Stimulated activated naive CD8-positive, alpha-beta T cell treated with anti-CD3 and anti-CD28 coated beads, Interleukin-15, amount 100 ng/mL, for 72 hours (primary cell): ENCODE measurements at places on chromosomes 7 and 10.
A peak's percentile ranks its signal among the peaks of the same experiment; 100 is the strongest.

GRCh38 chr10:75600833-75601232 lies 169.4 kb downstream of the LRMDA start:
- DNase-seq: no peak

DNA sequence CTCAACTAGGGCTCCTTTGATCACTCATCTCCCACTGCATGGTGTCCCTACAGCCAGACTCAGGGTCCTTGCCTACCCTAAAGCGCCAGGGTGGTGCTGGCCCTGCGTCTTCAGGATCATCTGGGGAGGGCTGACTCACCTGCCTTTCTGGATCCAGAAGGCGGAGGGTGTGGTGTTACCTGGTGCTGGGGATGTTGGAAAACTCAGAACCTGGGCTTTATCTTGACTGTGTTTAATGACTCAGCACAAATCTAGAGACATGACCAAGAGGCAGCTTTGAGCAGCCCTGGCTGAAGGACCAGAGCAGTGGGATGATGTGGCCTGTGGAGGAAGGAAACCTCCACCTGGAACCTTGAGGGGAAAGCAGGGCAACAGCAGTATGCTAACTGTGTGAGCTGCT lies 96.5 kb downstream of the GRK5 start:
- DNase-seq: no peak

DNA sequence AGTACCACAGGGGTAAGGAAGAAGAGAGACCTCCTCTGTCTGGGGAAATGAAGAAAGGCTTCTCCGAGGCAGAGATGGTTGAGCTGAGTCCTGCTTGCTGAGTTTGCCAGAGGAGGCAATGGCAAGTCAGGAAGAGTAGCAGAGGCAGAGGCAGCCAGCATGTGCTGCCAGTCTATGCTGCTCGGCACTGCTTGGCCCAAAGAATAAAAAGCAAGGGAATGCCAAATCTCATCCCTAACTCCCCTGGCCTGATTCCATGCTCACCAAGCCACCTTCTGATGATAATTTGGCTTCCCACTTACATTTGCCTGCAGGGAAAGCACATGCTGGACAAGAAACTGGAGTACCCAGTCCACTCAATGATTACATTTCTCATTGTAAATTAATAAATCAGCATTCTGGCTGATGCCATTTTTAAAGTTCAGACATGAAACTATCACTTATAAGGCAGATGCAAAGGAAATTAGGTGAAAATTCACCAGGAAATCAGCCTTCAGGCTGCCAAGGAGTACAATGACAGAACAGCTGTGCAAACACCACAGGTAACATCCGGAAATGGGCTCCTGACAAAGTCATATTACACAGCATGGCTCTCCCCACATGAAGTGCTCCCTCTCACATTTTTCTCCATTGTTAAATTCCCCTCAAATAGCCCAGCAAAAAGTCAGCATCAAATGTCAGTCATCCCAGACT lies 245.9 kb downstream of the MTERF1 start:
- no peak for DNase-seq

GRCh38 chr7:90404777-90405176 lies 1.5 kb downstream of the CLDN12 start:
- no peak for DNase-seq

DNA sequence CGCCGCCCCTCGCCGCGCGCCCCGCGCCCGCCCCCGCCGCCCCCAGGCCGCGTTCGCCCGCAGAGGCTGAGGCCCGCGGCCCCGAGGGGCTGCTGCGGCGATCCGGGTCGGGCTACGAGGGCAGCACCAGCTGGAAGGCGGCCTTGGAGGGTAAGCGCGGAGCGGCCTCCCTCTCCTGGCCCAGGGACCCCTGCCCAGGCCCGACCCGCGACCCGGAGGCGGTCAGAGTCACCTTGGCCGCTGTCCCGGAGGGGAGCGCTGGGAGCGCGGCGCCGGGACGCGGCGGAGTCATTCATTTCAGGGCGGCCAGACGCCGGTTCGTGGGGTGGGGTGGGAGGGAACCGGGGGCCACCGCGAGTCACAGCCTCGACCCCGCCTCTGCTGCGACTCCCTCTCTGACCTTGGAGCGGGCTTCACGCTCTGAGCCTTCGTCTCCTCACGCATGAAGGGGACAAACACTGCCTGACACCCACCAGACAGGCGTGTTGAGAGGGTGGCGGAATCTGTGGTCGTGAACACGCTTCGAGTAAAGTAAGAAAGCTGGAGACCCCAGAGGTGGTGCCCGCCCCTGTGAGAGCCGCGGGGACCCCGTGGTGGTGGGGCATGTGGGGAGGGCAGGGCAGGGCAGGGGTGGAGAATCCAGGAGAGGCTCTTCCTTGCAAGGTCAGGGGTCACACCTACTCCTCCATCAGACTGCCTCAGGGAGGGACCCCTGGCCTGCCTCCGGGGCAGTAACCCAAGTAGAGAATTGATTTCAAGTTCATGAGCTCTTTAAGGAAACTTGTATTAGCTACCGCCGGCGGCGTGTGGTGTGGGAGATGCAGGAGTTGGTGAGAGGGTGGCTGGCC lies 707 bp downstream of the CLEC2L start:
- no peak for DNase-seq

DNA sequence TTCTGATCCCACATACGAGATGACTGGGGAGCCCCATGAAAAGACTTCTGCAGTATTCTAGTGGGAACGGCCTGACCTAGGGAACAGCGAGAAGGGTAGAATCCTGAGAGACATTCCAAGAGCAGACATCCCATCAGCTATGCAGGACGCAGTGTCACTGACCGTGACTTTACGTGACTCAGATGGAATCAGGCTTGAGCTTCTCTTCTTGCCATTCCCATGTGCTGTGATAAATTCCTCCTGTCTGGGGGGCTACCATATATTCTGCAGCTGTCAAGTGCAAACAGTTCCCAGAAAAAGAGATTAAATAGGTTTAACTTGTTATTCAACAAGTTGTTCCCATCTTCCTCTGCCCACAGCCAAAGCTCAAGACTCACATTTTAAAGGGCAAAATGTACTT lies 73.1 kb upstream of the PDE1C start:
- no peak for DNase-seq

DNA sequence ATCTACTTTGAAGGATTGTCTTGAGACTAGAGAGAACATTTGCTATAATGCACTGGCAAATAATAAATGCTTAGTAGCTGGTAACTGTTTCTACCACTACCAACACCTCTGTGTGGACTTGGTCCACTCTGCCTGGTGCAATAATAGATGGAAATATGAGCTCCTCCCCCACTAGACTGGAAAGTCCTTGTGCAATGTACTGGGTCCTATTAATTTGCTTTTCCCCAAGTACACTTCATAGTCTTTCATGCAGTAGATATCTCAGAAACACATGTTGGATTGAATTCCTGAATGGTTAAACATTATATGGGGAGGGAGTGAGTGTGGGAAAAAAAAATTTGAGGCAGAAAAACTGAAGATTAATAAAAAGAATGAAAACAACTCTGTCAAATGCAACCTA lies 119.3 kb downstream of the C10orf90 start:
- DNase-seq: no peak

DNA sequence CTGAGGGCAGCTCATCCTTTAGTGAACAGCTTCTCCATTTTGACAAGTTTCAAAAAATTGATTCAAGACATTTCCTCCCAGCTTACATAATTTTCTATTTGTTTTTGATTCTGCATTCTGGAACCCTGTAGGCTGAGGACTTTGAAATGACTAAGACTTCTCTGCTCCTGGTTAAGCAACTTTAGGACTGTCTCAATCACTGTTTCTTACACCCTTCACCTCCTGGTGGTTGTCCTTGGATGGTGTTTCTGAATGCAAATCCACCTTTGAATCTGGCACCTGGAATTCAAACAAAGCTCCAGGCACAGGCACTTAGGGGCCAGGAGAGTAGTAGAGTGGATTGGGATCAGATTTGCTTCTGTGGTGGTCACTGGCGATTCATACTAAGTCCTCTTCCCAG lies 595.5 kb downstream of the LRMDA start:
- DNase-seq: no peak

DNA sequence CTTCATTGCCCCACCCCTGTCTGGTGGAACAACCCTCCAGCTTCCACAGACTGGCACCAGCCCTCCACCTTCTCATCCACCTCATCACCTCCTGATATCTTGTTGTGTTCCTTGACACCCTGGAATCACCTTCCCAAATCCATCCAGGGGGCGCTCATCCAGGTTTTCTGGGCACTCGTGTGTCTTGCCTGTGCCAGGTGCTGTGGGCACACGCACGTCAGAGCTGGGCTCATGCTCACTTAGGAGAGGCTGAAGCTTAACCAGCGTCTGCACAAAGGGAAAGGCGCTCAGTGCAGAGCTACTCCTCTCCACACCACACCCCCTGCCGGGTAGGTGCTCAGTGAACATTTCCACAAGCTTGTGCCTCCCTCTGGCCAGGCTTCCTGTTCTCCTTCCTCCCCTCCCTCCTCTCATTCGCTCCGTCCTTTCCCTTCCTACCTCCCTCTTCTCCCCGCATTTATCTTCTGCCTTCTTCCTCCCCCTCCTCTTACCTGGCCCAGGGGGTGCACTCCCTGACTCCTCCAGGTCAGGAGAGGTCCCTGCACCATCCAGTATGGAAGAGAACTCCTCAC lies 4.8 kb downstream of the ADCYAP1R1 start:
- DNase-seq: no peak

DNA sequence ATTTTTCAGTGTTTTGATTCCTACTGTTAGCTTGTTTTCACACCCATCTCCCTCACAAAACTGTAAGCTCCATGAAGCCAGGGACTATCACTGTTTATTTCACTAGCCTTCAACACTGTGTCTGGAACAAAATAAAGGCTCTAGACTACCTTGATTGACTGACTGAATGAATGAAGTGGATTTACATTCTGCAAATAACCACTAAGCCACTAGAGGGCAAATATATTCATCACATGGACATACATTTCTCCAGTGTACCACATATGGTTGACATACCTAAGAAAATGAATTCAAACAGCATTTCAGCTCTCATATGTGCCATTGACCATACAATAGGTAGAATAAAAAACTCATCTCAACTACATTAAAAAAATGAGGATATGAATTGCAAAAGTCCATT lies 185.9 kb downstream of the RAB11FIP2 start:
- DNase-seq: no peak

DNA sequence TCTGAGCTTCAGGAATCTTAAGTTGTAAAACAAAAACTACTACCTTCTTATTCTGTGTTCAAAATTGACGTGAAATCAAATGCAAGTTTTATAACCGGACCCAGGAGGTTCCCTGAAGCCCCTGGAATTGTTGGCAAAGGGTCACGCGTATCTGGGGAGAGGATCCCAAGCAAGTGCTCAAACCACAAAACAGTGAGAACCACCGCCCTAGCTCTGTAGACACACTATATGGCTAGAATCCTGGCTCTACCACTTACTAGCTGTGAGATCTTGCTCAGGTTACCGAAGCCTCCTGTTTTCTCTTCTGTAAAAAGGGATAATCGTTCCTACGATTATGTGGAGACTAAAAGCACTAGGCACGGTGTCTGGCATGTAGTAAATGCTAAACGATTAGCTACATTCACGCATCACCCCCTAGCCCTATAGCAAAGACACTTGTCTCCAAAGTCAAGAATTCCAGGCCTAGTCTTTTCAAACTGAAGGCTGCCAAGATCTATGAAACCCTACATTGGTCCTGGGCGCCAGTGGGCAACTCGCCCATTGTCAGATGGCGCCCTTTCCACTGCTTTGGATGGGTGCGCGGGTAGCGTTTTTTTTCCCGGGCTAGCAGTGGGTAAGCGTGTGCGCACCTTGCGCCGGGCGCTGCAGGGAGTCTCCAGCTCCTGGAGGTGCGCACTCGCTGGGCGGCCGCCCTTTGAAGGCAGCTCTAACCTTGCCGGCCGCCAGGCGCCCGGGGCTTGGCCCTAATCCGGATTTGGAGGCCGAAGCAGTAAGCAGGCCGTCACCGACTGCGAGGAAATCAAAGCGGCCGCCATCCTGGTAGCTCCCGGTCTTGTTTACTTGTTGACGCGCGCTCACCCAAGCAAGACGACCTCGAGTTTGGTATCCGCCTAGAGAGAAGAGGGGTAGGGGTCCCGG lies 11.6 kb upstream of the NKX2-3 start:
- DNase-seq: no peak

GRCh38 chr10:13788711-13789447 lies 202.1 kb downstream of the PRPF18 start:
- no peak for DNase-seq

GRCh38 chr10:76487582-76487981 lies 1056.2 kb downstream of the LRMDA start:
- no peak for DNase-seq

DNA sequence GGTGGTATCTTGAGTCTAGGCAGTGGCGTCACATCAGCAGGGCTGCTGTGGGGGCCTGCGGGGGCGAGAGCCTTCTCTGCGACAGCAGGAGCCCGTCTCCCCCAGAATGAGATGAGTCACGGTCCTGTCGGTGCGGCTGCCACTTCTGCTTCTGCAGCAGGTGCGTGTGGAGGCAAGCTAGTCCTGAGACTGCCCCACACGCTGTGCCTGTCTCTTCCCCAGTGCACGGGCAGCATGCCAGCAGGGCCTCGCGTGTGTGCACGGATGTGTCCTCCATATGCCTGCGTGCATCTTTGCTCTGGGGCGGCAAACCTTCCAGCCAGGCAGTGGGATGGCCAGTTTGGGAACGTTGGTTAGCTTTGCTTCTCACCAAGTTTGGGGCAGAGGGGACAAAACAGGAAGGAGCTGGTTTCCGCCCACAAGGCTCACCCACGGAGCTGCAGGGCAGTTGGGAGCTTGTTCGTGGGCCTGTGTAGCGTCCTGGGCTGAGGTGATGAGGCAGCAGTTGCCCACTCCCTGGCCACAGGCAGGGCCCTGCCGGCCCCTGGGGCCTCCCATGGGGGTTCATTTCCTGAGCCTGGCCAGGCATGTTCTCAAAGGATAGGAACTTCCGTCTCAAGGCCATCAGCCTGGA lies 60.8 kb upstream of the PPIF start:
- peak; percentile 92 for DNase-seq
